ENCODE measurements at places on chromosomes 2 and 18.

DNA sequence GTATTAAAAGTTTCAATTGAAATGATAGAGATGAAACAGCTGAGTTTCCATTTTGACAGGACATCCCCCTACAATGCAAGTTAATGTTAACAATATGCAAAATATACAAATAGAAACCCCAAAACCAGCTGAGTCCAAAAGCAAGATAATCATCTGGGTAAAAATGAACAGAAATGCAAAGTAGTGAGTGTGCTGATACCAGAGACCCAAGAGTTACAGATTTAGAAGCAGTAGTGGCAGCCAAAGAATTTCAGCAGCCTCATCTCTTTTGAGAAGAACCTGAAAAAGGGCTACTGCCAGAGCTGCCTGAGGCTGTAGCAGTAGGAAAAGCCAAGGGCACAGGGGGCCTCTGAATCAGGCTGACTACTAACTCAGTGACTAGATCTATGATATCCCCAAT lies 82.6 kb downstream of the THADA start:
- no peak for DNase-seq
- H3K27me3 ChIP-seq, result no peaks in the 10 kb centered on the region
- H3K4me3 ChIP-seq, result no peak overlapping the region
- H3K36me3 ChIP-seq, result peaks cover 10% of the 10 kb centered on the region
- H3K27ac ChIP-seq, result no peak overlapping the region
- peaks cover 18% of the 10 kb centered on the region for H3K4me1 ChIP-seq

GRCh38 chr2:18132697-18133096 lies 254.2 kb downstream of the KCNS3 start:
- H3K36me3 ChIP-seq, result no peaks in the 10 kb centered on the region
- no peak overlapping the region for H3K27ac ChIP-seq
- no peak for DNase-seq
- peaks cover 25% of the 10 kb centered on the region for H3K27me3 ChIP-seq
- H3K4me3 ChIP-seq, result no peak overlapping the region

DNA sequence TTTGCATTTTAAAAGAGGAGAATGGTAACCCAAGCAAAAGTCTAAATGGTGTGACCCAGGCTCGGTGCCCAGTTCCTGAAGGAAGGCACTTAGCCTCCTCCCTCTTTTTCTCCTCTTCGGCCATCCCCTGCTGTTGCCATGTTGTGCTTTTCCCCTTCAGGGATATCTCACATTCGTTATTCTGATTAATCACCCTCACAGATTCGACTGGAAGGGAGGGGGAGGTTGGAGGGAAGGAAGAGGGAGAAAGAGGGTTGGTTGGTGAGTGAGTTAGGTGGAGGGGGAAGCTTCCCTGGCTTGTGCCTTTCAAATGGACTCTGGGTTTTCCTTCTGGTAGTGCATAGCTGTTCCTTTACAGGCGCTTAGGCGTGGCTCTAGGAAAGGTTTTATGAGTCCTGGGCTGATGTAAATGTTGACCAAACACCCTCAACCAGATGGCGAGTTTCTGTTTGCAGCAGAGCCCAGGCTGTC lies 39.0 kb upstream of the LYPD6B start:
- peaks cover 37% of the 10 kb centered on the region for H3K4me1 ChIP-seq
- H3K4me3 ChIP-seq, result no peak overlapping the region
- H3K27me3 ChIP-seq, result peaks cover 4% of the 10 kb centered on the region

GRCh38 chr18:62505669-62506494 lies 16.9 kb upstream of the ZCCHC2 start:
- H3K27ac ChIP-seq, result peak overlapping the region; percentile 91
- H3K27me3 ChIP-seq, result no peaks in the 10 kb centered on the region
- H3K4me3 ChIP-seq, result no peak overlapping the region
- peaks cover 7% of the 10 kb centered on the region for H3K4me1 ChIP-seq
- no peak for DNase-seq

DNA sequence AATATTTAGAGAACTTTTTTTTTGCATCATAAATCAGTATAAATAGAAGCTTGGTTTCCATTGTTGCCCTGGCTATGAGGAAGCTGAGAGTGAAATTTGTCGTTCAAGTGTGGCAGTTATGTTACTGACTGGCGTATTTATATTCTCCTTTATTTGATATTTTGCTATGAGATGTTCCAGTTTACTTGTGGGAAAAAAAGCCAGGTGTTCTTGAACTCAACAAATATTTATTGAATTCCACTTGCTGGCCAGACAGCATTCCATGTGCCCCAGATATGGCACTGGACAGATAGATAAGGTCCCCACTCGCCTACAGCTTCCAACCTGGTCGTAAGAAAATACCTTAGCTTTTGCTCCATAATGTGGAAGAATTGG lies 44.7 kb downstream of the NEDD4L start:
- H3K36me3 ChIP-seq, result peaks cover 43% of the 10 kb centered on the region
- no peak overlapping the region for H3K27ac ChIP-seq
- H3K27me3 ChIP-seq, result no peaks in the 10 kb centered on the region
- no peak for DNase-seq
- peaks cover 25% of the 10 kb centered on the region for H3K4me1 ChIP-seq
- H3K4me3 ChIP-seq, result no peak overlapping the region

DNA sequence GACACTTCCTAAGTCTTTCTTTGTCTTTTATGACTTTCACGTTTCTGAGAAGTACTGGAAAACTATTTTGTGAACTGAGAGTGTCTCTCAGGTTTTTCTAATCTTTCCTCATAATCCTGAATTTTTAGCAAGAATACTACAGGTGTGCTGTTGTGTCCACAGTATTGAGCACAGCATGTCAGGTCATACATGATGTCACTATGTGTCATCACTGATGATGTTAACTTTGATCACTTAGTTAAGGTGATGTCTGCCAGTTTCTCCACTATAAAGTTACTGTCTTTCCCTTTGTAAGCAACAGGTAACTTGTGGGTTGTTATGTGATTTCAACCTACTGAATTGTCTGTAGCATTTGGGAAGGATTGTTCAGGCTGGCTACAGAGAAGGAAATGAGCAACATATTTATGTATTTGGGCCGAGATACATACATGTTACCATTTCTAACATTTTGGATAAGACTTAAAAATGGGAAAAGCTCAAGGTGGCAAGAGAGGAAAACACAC lies 11.1 kb downstream of the MATN3 start:
- no peaks in the 10 kb centered on the region for H3K36me3 ChIP-seq
- no peak for DNase-seq
- H3K27ac ChIP-seq, result no peak overlapping the region
- no peaks in the 10 kb centered on the region for H3K4me1 ChIP-seq

- no peaks in the 10 kb centered on the region for H3K27me3 ChIP-seq
- H3K4me3 ChIP-seq, result no peak overlapping the region
- H3K27ac ChIP-seq, result no peak overlapping the region
- peaks cover 30% of the 10 kb centered on the region for H3K4me1 ChIP-seq
These were observed 1099.4 kb upstream of the PIK3C3 start for GRCh38 chr18:40855661-40856060.

- H3K4me1 ChIP-seq, result peaks cover 43% of the 10 kb centered on the region
- H3K27me3 ChIP-seq, result peaks cover 62% of the 10 kb centered on the region
- peak overlapping the region; percentile 98 for H3K4me3 ChIP-seq
- H3K36me3 ChIP-seq, result peaks cover 33% of the 10 kb centered on the region
These were observed 1.2 kb downstream of the GATA6 start for GRCh38 chr18:22170421-22171257.

GRCh38 chr2:69525261-69525660 lies 88.0 kb upstream of the NFU1 start:
- H3K4me1 ChIP-seq, result no peaks in the 10 kb centered on the region
- no peaks in the 10 kb centered on the region for H3K27me3 ChIP-seq
- DNase-seq, result no peak
- peaks cover 43% of the 10 kb centered on the region for H3K36me3 ChIP-seq

GRCh38 chr2:132419941-132420340 lies 3.3 kb downstream of the GPR39 start:
- no peaks in the 10 kb centered on the region for H3K36me3 ChIP-seq
- peaks cover 46% of the 10 kb centered on the region for H3K27me3 ChIP-seq
- H3K27ac ChIP-seq, result no peak overlapping the region
- H3K4me3 ChIP-seq, result no peak overlapping the region
- H3K4me1 ChIP-seq, result peaks cover 6% of the 10 kb centered on the region

DNA sequence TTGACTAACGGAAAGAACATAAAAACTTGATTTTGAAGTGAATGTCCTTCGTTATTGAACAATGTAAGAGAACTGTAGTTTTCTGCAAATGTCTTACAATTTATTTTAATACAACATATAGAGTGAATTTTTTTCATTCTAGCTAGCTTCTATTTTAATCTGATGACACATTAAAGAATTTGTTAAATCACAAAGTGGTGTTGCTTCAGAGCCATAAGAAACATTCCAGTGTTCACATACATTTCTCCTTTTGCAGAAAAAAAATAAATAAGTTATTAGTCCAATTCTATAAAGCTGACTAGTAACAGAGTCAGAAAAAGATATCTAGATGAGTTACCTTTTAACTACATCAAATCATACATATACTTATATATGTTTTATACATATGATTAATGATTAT lies 914.3 kb upstream of the SLC39A10 start:
- no peaks in the 10 kb centered on the region for H3K36me3 ChIP-seq
- no peak overlapping the region for H3K4me3 ChIP-seq
- DNase-seq, result no peak
- no peak overlapping the region for H3K27ac ChIP-seq
- peaks cover 5% of the 10 kb centered on the region for H3K4me1 ChIP-seq

DNA sequence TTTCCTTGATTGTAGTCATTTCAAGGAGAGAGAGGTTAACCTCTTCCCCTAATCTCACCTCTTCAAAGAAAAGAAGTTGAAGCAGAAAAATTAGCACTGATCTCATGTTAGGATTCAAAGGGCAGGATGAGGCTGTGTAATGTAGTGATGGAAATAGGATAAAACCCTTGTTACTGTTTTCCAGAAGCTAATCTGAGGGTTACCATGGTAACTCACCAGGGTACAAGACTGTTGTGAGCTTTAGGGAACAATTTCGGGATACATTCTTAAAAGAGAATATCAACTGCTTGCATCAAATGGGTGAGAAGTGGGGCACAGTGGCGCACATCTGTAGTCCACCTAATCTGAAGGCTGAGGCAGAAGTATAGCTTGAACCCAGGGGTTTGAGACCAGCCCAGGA lies 64.9 kb upstream of the SLC39A10 start:
- H3K4me1 ChIP-seq, result peaks cover 16% of the 10 kb centered on the region
- H3K4me3 ChIP-seq, result no peak overlapping the region
- no peaks in the 10 kb centered on the region for H3K27me3 ChIP-seq

DNA sequence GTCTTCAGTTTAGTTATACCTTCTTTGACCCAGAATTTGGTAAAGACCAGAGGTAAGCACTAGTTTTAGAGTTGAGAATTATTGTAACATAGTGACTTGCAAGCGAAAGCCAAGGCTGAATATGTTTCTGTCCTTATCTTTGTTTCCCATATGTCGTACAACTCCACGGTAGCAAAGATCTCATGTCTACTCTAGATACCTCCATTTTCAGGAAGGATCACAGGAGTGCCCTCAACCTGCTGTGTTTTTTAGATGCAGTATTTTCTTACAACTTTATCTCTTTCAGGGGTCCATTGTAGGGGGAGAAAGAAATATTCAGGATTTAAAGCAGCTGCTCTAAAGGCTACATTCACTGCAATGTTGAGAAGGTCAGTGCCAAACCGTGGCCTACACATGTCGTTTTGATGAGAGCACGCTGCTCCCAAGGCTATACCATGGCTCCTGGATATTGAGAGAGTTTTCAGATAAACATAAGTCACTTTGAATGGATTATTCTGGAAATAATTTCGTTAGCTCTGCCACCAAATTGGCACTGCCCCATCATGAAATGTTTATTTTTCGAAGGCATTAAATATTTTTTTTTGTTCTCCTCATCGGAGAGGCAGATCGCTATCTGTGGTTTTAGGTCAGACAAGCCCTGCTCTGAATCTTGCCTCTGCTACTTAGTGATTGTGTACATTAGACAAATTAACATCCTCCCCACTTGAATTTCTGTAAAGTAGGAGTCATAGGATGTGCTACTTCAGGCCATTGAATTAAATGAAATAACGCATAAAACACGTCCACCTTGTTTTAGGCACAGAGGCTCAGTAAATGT lies 2.1 kb downstream of the RHBDD1 start:
- H3K4me1 ChIP-seq, result peaks cover 23% of the 10 kb centered on the region
- H3K36me3 ChIP-seq, result peaks cover 21% of the 10 kb centered on the region
- peak overlapping the region; percentile 87 for H3K4me3 ChIP-seq
- peak overlapping the region; percentile 99 for H3K27ac ChIP-seq
- no peaks in the 10 kb centered on the region for H3K27me3 ChIP-seq

DNA sequence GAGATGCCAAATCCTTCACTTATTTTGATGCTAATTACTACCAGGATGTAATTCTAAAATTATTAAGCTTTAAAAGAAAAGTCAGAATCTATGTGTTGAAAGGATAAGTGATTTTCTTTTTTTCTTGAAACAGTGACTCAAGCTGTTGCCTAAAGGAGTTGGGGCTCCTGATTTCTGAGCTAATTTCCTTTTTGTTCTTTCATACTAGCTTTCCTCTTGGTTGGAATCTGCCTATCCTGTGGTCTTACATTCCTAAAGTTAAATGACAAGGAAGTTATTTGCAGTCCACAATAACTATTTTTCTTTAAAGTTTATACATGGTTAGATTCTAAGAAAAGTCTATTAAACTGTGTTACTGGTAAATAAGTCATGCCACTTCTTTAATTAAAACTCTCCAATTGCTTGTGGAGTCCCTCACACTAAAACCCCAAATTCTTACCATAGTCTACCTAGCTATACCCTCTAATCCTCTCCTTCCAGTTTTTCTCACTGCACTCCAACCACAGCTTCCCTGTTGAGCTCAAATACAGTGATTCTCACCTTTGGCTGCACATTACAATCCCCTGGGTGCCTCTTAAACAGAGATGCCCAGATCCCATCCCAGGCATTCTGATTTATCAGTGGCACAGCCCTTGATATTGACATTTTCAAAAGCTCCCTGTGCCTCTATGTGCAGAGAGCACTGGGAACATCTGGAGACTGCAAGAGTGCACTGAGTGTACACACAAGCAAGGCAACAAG lies 63.3 kb upstream of the EFEMP1 start:
- H3K27me3 ChIP-seq, result peaks cover 35% of the 10 kb centered on the region
- no peaks in the 10 kb centered on the region for H3K36me3 ChIP-seq
- no peaks in the 10 kb centered on the region for H3K4me1 ChIP-seq
- no peak overlapping the region for H3K27ac ChIP-seq
- DNase-seq, result no peak

- no peak overlapping the region for H3K27ac ChIP-seq
- DNase-seq, result no peak
- peaks cover 7% of the 10 kb centered on the region for H3K36me3 ChIP-seq
- no peaks in the 10 kb centered on the region for H3K27me3 ChIP-seq
- H3K4me3 ChIP-seq, result no peak overlapping the region
These were observed 353.6 kb upstream of the TRIB2 start for GRCh38 chr2:12363138-12363537.

DNA sequence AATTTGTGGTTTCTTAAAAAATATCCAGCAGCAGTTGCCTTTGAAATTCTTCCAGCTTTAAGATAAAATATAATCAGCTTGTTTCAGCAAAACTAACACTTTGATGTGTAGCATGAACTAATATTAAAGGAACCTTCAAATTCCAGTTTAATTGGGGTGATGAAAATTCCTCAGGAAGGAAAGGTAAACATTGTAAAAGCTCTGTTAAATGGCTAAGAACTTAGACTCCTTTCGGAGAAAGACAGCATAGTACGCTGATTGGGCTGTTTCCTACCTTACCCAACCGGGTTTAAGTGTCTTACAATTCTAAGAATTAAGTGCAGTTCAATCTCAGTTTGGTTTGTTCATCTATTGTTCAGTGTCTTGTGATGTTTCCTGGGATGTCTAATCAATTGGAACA lies 108.3 kb downstream of the CDH7 start:
- H3K4me3 ChIP-seq, result no peak overlapping the region
- no peak for DNase-seq
- no peaks in the 10 kb centered on the region for H3K27me3 ChIP-seq
- no peaks in the 10 kb centered on the region for H3K36me3 ChIP-seq

GRCh38 chr2:1910592-1911246 lies 166.4 kb upstream of the PXDN start:
- peaks cover 13% of the 10 kb centered on the region for H3K4me1 ChIP-seq
- peak overlapping the region; percentile 60 for H3K27ac ChIP-seq
- peaks cover 38% of the 10 kb centered on the region for H3K27me3 ChIP-seq
- no peak overlapping the region for H3K4me3 ChIP-seq
- H3K36me3 ChIP-seq, result no peaks in the 10 kb centered on the region
